ENCODE measurements at places on chromosomes 5 and 9.

DNA sequence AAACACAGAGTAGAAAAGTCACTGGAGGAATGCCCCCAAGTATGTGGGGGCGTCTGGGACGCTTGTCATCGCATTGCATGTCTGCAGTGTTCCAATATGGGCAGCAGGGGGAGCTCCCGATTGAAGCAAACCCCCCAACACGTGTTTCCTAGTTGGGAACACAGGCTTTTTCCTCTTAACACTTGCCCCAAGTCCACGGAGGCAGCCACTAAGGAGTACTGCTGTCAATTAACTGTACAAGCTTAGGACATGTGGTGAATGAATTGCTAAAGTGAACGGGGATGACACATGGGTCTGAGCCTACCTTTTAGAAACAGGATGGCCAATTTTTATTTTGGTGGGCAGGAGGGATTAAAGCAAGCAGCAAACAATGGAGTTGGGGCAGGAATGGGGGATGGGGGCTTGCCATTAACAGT lies 2.2 kb downstream of the GABRB2 start:
- peak; percentile 33 for DNase-seq

DNA sequence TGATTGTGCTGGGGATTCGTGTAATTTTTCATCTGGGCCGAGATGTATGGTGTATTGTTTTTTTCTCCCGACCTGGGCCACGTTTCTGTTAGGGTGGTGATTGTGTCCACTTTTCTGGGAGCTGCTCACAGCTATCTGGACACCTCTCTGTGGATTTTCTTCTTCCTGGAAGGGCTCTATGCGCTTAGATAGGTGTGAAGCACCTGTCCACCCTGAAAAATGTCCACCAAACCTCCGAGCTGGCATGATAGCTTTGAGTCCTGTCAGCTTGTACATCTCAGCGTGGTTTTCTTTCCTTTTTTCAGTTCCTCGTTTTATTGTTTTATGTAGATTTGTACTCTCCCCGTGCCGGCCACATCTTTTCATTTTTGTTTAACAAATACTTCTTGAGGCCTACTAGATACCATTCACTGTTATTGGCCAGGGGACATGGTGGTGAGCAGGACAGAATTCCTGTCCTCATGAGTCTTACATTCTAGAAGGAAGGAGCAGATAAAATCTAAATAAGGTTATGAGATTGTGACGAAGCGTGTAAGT lies 1.1 kb downstream of the UGCG start:
- DNase-seq, result no peak

- DNase-seq, result no peak
Observed at GRCh38 chr9:99060621-99061020, 44.3 kb upstream of the TGFBR1 start.

- peak; percentile 23 for DNase-seq
Observed at GRCh38 chr9:12697719-12698118, 4.5 kb downstream of the TYRP1 start.

DNA sequence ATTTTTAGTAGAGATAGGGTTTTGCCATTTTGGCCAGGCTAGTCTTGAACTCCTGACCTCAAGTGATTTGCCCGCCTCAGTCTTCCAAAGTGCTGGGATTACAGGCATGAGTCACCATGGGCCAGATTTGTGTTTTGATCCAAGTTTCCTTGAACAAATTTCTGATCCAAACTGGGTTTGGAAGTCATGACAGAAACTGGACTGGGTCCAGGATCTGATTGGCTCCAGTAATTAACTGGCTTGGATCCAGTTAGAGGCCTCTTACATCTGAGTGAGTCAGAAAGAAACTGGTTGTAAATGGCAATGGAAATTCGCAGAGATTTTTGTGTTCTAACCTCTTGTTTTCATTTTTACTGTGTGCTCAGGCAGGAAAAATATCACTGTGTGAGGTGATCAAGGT lies 141.6 kb downstream of the SLC25A46 start:
- no peak for DNase-seq

DNA sequence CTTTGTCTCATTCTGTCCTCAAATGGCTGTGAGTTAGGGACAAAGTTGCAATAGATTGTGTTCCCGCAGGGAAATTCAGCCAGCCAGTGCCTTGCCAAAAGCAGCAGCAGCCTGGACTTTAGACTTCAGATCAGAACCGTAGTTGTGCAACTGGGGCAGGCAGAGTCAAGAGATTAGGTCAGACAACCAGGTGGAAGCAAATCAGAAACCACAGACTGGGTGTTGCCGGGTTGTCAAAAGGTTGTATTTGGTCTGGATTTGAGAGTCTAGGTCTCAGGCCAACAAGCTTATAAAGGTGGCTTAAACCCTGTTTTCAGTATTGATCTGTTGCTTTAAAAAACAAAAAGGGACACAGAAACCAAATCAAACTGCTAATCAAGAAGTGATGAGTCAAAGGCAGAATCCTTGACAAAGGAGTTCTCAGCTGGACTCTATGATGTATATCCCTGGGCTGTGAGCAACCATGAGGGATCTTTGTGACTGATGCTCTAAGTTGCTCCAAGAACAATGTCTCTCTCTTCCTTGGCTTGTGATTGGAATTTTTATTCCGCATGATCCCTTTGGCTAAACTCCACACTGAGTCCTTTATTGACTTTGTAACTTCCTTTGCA lies 20.9 kb downstream of the RFK start:
- DNase-seq, result no peak

GRCh38 chr5:133773247-133774202 lies 161.2 kb upstream of the FSTL4 start:
- DNase-seq, result no peak

DNA sequence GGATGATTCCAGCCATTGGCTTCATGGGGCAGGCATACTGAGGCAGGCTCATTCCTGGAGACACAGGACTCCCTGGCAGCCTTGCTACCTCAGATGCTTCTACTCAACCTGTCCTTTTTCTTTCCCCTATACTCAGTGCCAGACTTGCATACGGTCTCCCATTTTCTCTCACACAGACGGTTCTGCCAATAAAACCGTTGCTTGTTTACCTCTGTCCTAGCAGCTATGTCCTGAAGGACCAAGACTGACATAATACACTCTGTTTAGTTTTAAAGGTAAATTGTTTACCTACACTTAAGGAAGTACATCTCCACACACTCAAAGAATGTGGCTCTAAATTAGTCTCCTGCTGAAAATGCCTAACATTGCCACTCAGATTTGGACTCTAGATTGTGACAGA lies 151.0 kb upstream of the RFX3 start:
- no peak for DNase-seq

GRCh38 chr5:168353216-168353957 lies 61.9 kb downstream of the WWC1 start:
- DNase-seq, result no peak

- DNase-seq, result no peak
Observed at GRCh38 chr9:91771027-91771426, 179.0 kb downstream of the ROR2 start.

- DNase-seq, result no peak
Observed at GRCh38 chr5:135092476-135092875, 58.4 kb upstream of the PITX1 start.

DNA sequence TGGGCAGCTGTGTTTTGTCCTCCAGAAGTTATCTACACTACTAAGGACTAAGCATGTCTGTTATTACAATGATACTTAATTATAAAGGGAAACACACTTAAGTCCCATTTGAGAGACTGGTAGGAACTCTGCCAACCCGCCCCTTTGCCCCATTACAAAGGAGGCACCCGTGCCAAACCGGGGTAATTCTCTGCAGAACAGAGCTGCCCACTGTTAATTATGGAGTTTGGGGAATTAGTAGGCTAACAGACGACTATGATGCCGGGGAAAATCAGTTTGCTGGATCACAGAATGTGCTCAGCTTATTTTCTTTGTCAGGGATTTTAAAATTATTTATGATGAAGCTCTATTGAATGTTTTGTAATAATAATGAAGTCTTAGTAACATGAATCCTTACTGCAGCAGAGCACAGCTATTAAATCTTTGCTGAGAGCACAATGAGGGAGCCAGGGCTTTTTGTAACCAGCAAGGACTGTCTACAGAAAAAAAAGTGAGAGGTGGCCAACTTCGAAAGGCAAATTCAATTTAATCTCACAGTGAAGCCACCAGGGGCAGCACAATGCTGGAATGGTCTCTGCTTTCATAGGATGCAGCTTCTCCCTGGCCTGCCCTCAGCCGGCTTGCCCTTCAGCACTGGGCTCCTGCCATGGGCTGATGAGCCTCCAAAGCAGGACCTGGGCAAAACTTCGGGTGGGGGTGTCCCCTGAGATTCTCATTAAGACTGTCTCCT lies 134.5 kb downstream of the GNAQ start:
- DNase-seq, result peak; percentile 92

DNA sequence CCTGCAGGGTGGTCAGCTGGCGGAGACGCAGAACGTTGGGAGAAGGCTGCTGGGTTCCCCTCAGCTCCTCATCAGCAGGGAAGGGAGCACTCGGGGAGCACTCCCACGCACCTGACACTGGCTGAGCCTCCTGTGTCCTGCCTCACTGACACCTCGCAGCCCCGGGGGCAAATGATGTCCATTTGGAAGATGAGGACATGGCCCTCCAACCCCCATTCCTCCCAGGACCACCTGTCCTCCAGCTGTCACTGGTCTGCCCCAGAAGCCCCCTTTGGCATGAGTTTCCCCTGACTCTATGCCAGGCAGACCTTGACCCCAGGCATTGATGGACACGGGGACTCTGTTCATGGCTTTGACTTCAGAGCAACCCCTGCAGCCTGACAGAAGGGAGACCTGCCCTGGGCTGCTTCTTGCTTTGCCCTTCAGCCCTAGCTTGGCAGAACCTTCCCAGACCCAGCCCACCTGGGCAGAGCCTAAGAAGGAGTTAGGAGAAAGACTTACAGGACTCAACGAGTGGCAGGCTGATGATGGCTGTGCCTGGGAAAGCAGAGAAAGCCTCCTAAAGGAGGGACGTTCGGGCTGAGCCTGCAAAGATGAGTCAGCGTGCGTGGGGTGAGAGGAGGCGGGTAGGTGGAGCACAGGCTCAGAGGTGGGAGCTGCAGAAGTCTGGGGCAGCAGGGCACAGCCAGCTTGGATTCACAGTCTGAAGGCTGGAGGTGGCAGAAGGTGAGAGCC lies 90.6 kb downstream of the LMX1B start:
- DNase-seq, result no peak

DNA sequence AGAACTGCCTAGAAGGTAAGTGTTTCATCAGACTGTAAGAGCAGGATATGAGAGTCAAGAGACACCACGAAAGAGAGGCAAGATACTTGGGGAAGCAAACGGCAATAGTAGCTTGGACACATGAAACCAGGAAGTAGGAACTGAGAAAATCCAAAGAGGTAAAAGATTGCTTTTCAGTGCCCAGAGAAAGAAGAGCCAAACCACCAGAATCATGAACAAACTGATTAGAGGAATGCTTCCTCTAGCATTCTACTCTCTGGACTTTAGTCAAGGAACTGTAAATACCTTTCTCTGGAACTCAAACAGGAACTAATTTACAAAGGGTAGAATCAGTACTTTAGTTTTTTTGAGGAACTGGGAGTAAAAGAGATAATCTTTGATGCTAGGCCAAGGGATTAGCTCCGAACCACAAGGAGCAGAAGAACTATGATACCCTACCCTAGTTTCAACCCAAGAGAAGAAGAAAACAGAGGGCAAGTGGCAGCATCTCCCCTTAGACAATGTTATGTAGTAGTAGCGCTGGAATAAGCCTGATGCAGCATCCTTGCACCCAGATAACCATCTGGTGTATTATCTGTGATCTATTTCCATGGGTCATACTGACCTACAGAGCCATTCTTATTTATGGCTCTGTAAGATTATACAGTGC lies 41.3 kb downstream of the EFCAB9 start:
- no peak for DNase-seq

DNA sequence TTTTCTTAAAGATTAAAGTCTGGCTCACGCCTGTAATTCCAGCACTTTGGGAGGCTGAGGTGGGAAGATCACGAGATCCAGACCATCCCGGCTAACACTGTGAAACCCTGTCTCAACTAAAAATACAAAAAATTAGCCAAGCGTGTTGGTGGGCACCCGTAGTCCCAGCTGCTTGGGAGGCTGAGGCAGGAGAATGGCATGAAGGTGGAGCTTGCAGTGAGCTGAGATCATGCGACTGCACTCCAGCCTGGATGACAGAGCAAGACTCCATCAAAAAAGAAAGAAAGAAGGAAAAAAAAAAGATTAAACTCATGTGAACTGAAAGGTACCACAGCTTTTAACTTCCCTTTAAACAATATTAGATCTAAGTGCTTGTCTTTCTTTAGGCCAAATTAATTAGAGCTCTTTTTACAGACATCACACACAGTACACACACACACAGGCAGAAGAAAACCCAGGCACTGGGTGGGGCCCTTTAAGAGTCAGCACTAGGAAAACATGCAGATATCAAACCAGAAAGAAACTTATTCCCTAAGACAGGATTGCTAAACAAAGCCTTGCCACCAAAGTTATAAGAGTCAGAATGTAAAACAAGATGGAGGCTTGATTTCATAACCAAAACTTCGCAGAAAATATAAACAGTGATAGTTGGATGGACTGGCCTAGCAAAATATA lies 29.3 kb upstream of the UHRF2 start:
- no peak for DNase-seq

DNA sequence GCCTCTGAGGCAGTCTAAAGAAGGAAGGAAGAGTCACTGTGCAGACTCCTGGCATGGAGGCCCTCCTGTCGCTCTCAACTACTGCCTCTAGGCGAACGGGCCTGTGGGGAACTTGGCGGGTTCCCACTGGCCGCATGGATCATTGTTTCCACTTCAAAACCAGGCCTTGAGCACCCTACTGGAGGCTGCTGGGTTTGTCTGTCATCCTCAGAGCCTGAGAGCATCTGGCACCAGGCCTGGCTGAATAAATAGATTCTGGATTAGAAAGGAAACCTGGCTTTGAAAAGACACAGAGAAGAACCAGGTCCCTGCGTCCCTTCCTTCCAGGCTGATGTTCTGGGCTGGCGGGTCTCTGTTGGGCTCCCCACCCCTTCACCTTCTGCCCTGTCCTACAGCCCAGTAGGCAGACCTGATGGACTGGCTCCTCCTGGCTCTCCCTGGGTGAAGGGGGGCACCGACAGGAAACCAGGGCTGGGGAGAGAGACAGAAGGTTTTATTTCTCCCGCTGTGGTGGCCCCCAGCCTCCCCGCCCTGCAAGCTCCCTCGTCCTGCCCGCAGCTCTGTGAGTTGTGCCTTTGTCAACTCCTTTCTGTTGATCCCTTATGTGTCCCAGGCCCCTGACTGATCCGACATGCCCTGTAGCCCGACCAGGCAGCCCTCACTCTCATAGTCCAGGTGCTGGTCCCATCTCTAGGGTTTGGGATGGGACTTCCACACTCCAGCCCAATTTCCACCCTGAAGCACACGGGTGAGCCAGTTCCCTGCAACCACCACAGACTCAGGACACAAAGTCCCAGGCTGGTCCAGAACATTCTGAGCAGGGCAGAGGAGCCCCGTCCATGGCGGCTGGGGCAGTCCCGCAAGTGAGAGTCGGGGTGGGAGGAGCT lies 50.1 kb downstream of the ADAMTS2 start:
- no peak for DNase-seq

DNA sequence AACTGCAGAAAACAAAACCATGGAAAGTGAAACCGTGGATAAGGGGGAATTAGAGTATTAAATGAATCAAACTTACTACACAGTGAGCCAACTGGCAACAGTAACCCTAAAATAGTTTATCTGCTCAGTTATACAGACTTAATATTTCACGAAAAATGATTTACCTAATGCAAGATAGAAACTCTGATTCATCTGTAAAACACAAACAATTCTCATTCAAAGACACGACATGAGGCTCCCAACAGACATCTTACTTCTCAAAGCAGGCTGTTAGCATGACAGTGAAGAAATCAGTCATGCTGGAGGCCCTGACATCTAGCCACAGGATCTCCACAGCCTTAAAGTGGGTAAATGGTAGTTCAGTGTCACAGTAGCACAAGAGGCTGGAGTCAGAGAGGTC lies 131.2 kb downstream of the FBN2 start:
- DNase-seq, result no peak

- DNase-seq, result no peak
Observed at GRCh38 chr5:3161672-3162071, 410.2 kb upstream of the IRX2 start.

GRCh38 chr5:158753354-158753753 lies 346.4 kb downstream of the EBF1 start:
- DNase-seq, result no peak
